ENCODE measurements at places on chromosomes 4 and X.

DNA sequence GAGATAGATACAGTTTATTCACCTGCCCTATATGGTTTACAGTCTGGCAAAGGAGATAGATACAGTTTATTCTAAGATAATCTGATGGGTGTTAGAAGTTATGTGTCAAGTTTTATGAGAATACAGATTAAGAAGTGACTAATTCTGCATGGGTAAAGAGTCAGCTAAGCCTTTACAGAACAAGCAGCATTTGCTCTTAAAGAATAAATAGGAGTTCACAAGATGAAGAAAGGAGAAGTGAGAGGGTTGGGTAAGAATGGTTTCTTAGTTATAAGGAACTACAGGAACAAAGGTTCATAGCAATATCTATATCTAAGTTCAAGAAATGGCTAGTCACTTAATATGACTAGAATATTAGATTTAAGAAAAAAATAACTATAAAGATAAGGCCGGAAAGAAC, 47.6 kb downstream of the THOC2 start:
- no peak for DNase-seq

DNA sequence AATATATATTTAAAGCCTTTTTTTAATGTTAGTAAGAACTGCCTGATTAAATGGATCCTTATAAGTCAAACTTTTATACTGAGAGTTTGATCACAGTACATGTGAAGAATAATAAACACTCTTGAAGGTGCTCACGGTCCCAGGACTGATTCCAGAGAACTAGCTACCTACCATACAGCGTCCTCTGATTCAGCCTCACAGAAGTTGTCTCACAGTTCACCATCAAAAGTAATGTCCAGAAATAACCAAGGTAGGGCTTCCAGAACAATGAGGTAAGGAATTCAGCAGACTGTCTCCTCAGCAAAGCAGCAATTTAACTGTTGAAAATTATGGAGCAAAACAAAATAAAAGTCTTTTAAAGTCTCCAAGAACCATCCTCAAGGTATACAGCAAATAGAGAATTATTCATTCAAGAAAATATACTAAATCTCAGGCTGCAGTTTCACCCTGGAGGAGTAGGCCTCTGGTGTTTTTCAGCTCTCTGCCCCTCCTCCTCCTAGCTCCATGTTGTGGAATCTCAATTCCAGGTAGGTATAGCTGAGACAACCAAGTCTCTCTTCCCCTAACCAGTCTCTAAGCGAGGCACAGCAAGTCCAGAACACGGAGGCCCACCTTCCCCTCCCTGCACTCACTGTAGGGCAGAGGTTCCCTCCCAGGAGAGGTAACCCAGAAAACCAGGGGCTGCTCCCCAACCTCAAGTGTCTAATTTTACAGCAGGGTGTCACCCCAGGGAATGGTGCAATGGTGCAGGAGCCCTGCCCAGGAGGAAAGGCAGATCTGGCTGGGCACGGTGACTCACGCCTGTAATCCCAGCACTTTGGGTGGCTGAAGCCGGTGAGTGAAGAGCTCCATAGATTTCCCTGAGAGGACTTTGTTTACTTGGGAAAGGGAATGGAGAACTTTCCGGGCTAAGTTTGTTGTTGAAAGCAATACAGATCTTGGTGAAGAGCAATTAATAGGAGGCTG, 28.6 kb downstream of the FAM241A start:
- no peak for DNase-seq

- DNase-seq: no peak
Observed at GRCh38 chr4:40669504-40669903, 39.8 kb upstream of the RBM47 start.

GRCh38 chr4:169945636-169946035, 80.6 kb downstream of the MFAP3L start:
- DNase-seq: no peak

GRCh38 chr4:89878611-89879010, 16.0 kb upstream of the MMRN1 start:
- DNase-seq: no peak

GRCh38 chrX:154802947-154803346, 2.3 kb downstream of the MPP1 start:
- DNase-seq: no peak

DNA sequence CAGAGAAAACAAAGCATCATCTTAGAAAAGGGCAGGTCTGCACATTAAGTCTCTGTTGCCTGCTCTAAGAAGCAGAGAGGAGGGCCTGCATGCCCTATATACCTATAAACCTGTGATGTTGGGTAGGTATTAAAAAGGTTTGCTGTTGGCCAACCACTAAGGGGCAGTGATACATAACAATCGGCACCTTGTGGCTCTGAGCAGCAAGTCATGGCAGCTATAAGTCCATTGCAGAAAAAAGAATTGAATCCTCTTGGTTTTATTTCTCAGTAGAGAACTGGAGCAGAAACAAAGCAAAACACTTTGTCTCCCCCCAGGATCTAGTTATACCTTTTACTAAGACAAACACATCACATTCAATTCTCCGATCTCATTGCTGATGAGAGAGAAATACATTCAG, 1364.4 kb downstream of the STIM2 start:
- no peak for DNase-seq

Measured in KG1 (cell line).